Stimulated activated CD4-positive, alpha-beta T cell treated with anti-CD3 and anti-CD28 coated beads, Interleukin-15, amount 100 ng/mL, for 1 hour (primary cell): ENCODE measurements at places on chromosomes 12 and 14.

DNA sequence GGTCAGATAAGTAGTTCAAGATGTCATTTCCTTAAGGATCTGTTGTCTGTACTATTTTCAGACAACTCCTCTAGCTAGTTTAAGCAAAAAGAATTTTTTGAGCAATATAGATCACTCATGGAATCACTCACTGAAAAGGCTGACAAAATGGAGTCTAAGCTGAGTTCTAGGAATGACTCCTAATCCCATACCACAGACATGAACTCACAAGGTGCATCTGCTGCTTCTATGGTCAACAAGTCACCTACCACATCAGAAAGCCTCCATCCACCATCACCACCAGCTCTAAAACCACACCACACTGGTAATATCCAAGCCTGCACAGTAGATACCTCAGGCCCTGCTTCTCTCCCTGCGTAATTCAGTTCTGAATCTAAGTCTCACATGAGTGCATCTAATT is 33.0 kb downstream of the PWP1 start:
- no peak for DNase-seq

DNA sequence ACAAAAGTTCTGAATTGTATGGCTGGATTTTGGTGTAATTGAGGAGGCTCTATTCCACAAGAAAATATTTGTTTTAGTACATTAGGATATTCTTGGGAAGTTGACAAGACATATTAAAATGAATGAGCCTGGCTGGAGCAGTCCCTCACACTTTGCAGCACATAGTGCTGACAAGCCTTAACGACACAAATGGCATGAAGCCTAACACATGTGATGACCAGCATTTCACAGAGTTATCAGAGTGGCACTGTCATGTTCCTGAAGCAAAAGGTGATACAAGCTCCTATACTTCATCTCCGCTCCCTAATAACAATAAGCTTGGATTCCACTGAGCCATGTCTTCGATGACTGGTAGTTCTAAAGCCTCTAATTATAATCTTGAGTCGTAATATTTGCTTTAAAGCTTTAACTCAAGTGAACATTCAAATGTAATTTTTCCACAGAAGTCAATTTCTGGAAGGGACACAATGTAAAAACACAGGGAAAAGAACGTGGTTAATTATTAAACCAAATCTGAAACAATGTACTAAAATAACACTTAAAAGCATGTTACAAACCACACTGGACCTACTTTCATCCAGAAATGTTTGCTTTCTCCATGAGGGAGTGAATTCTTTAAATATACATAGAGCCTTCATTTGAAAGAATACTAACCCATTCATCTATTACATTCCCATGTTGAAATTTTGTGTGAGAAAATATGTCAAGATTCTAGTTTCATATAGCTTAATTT is 49.6 kb downstream of the GRIP1 start:
- no peak for DNase-seq

DNA sequence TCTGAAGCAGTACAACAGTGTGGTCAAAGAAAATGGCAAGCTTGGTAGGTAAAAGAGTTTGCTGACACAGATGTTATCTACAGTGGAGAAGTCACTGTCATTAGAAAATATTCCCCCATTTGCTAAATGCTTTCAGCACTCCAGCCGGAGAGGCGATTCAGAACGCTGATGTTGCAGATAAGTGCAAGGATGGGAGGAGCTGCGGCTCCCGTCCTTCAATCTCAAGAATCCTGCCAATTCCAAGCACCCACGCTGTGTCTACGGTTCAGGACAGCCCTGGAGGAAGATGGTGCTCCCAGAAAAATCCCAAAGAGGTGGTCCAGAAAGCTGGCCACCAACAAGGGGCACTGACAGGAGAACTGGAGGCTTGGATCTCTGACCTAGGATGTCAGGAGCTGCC is 79.1 kb downstream of the ZFP36L1 start:
- no peak for DNase-seq

- no peak for DNase-seq
These were observed 4.0 kb upstream of the ERP27 start for GRCh38 chr12:14942196-14942931.

DNA sequence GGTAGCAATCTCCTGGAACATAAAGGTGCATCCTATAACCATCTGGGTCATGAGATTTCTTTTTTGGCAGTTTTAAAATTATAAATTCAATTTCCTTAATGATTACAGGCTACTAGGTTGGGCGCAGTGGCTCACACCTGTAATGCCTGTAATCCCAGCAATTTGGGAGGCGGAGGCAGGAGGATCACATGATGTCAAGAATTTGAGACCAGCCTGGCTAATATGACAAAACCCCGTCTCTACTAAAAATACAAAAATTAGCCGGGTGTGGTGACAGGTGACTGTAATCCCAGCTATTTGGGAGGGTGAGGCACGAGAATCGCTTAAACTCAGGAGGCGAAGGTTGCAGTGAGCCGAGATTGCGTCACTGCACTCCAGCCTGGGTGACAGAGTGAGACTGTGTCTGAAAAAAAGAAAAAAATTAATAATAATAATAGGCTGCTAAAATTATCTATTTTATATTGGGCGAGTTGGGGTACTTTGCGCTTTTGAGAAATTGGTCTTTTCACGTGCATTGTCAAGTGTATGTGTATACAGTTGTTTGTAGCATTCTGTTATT is 17.2 kb upstream of the ARF6 start:
- DNase-seq, result no peak

- DNase-seq, result no peak
These were observed 24.6 kb downstream of the LIN7A start for GRCh38 chr12:80912901-80913770.
